ENCODE measurements at places on chromosomes 7 and 10.
A peak's percentile ranks its signal among the peaks of the same experiment; 100 is the strongest.

DNA sequence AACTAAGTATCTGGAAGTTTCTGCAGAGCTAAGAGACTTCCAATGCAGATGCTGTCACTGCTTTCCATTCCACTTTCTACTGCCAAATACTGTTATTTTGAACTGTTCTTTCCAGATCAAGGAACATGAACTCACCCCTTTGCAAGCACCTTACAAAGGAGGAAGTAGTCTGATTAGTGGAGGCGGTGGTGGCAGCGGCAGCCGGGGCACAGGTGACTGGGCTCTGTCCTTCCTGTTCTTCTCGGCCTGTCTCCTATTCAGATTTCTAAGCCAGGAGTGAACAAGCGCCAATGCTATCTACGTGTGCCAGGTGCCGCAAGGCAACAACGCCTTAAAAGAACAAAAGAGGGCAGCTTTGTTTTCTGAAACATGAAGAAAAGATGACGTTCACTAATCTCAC lies 44.9 kb downstream of the BEND7 start:
- no peak for DNase-seq

GRCh38 chr10:35910234-35910633 lies 268.1 kb upstream of the FZD8 start:
- no peak for DNase-seq

DNA sequence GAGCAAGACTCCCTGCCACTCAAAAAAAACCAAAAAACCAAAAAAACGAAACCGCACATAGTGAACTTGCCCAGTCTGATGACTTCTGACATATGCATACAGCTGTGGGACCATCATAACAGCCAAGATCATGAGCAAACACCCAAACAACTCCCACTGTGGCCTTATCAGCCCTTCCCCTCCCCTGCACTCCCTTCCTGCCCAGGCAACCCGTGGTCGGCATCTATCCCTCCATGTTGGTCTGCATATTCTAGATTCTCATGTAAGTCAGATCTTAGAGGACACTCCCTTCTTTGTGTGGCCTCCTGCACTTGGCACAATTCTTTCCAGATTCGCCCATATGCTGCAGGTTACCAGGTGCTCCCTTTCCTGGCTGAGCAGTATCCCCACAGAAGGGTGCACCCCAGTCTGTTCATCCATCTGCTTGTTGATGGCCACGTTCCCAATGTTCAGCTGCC lies 72.8 kb downstream of the GNA12 start:
- DNase-seq, result no peak

- DNase-seq, result no peak
Measured at GRCh38 chr7:100825215-100825671, 2.1 kb downstream of the EPHB4 start.

GRCh38 chr7:37149051-37149772 lies 299.5 kb downstream of the ELMO1 start:
- no peak for DNase-seq

DNA sequence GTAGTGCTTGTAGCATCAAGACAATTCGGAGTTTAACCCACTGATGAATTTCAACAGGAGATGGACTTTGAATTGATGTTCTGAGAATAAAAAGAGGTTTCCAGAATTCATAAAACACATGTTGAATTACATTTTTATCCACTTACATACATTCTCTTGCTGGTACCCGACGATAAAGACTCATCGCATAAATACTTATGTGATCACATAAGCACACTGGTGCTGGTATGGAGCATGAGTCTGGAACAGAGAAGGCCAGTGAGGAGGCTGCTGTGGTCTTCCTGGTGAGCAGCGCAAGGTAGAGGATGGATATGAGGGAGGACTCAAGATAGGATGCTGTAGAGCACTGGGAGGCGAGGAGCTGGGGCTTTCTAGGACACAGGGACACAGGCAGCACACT lies 109.0 kb downstream of the RNF216 start:
- DNase-seq, result no peak

- no peak for DNase-seq
Measured at GRCh38 chr10:114743521-114744231, 77.9 kb upstream of the FHIP2A start.

- peak; percentile 97 for DNase-seq
Measured at GRCh38 chr10:43362191-43362839, 9.1 kb upstream of the FXYD4 start.

DNA sequence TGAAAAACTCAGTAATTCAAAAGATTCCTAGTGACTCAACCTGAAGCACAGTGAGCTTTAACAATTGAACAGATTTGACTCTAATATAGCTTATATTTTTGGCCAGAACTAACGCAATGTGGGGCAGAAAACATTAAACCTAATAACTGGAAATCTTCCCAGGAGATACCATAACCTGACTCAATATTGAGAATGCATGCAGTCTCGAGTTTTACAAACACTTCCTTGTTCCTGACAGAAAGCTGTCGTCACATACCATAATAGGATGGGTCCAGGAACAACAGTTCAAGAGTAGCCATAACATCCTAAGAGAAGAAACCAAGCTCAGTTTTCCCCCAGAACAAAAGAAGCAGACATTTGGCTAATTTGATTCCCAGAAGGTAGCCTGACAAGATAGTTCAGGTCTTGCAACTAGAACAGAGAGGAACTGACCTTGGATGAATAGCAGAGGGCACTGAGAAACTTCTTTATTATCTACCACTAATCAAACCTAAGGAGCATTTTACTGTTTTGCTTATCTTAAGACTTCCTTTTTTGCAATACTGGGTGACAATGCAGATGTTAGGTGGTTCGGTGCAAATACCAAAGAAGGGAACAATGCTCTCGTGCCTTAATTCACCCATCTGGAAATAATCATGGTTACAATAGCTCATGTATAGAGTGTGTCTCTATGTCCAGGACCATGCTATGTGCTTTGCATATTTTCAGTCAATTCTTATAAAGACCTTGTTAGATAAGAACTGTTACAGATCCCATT lies 38.6 kb upstream of the ACSL5 start:
- no peak for DNase-seq

DNA sequence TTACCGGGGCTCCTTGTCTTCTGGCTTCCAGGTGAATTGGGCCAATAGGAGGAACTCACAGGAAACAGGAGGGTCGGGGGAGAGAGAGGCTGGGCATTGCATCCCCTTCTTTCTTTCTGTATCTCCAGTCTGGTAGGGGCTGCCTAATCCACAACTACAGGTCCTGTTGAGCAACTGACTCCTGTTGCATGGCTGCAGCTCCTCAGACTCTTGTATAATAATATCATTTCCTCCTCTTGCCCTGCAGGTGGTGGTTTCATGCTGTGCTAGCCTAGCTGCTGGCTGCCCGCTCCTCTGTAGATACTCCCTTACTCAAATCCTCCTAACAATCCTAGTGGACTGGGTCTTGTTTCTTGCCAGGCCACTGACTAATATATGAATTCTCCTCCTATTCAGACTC lies 276.5 kb upstream of the SMIM30 start:
- DNase-seq, result no peak

- DNase-seq, result no peak
Measured at GRCh38 chr10:21649454-21649872, 115.4 kb downstream of the MLLT10 start.

DNA sequence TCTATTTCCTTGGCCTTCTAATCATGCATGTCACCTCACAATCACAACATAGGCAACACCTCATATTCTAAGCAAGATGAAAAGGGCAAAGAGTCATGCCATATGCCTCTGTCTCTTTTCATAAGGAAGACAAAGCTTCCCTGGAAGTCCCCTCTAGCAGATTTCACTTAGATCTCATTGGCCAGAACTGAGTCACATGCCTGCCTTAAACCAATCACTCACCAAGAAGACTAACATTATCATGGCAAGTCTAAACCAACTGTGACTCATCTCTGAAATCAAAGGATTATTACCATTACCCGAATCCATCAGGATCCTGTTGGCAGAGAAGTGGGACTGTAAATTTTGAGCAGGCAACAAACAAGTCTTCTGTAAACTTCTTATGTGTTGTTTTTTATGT lies 27.8 kb downstream of the CAV1 start:
- no peak for DNase-seq

DNA sequence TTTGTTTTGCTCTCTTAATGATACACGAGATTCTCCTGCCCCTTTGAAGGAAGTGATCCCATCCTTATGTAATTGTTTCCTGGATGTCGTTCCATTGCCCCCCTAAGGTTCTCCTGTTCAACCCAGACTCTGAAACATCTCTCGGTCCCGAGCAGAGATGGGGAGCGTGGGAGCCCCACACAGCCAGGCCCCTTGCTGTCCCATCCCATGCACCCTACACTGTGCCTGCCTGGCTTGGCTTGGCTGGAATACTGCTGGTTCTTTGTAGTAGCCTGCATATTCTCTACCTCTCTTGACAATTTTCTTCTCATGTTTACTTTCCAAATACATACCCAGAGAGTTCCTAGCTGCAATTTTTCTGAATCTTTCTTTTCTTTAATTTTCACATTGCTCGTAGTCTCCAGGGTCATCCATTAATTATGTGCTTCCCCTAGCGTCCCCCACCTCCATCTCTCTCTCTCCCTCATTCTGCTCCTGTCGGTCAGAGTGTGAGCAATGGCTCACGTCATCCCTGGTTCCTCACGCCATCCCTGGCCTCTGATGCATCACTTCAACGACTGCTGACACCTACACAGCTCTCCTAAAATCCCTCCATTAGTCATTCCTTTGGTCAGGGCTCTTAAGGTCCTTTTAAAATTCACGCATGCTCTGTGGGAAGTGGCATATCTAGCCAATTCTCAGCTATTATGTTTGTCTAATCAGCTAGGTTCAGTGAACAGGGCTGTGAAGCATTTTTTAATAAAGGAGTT lies 32.5 kb upstream of the GPR158 start:
- DNase-seq, result no peak

- no peak for DNase-seq
Measured at GRCh38 chr10:12547301-12547771, 198.0 kb downstream of the CAMK1D start.

GRCh38 chr7:29859104-29859503 lies 52.8 kb downstream of the WIPF3 start:
- DNase-seq, result no peak

- no peak for DNase-seq
Measured at GRCh38 chr7:69699931-69700330, 101.7 kb downstream of the AUTS2 start.

- DNase-seq, result no peak
Measured at GRCh38 chr7:30524545-30524944, 19.9 kb upstream of the GGCT start.

All from stimulated activated CD4-positive, alpha-beta T cell treated with anti-CD3 and anti-CD28 coated beads, Interleukin-4, amount 100 ng/mL, for 48 hours (primary cell).